ENCODE measurements at places on chromosomes 5 and 9.

DNA sequence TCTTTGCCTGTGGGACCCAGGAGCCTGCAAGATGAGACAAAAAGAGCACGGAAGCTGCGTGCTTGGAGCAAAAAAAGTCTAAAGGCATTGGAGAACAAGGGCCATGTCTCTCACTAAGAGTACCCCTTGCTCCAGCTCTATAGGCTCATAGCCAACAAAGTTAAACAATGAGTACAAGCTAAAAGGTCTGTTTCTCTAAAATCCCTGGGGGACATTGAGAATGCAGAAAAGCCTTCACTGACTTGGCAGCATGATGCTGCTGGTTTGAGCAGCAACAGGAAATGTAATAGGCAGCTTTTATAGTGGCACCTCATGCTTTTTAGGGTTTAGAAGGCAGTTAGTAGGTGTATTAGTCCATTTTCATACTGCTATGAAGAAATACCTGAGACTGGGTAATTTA is 287.5 kb downstream of the SMARCA2 start:
- DNase-seq = peak; percentile 7

GRCh38 chr9:98964201-98964600 is 20.5 kb downstream of the COL15A1 start:
- DNase-seq = no peak

- DNase-seq = no peak
These were observed 12.5 kb downstream of the COMMD10 start for GRCh38 chr5:116097301-116097700.

- peak; percentile 21 for DNase-seq
These were observed 189.1 kb upstream of the PTGER4 start for GRCh38 chr5:40490464-40491111.

- no peak for DNase-seq
These were observed 48.0 kb downstream of the SERINC5 start for GRCh38 chr5:80207832-80208231.
